Glomerular endothelial cell (primary cell): ENCODE measurements at places on chromosomes 1 and 21. TPM values are rescaled to one million over a fixed set of nuclear protein-coding genes. Genes with fewer than 3 reads are reported as not detected.

NUF2 gene
- total RNA-seq, result 1.8 and 8.0 TPM in 2 replicates

LCE1F gene
- not detected in 2 replicates for total RNA-seq

HLX gene
- 27.3 and 30.4 TPM in 2 replicates for total RNA-seq

TTC39A gene
- total RNA-seq, result 2.6 and 7.2 TPM in 2 replicates

COL11A1 gene
- 0.12 TPM in 1 of 2 replicates, not detected in the other for total RNA-seq

C8B gene
- not detected in 2 replicates for total RNA-seq

KCNJ9 gene
- total RNA-seq, result not detected in 2 replicates

LRRIQ3 gene
- 0.10 TPM in 1 of 2 replicates, not detected in the other for total RNA-seq

SLC1A7 gene
- total RNA-seq, result not detected in 2 replicates

IQGAP3 gene
- total RNA-seq, result 5.7 and 14.5 TPM in 2 replicates

GRCh38 chr21:44455524-44456213 is 359 bp downstream of the LRRC3 start:
- no peak for DNase-seq

GRCh38 chr1:78281580-78281979 is 209.2 kb upstream of the PTGFR start:
- no peak for DNase-seq

DNA sequence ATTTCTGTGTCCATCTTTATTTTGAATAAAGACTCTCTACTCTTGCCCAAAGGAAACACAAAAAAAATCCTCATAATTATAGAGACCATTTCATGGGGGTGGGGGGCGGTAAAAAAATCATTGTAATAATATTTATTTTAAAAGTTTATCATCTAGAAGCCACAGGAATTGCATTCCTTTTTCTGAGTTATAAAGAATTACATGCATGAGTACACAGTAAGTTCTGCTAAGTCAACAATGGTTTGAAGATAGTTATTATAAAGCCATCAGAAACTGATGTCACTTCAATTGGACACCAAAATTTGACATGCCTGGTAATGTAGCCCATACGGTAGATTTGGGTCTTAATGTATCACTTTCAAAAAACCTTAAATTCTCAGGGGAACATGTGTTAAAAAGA is 478.1 kb upstream of the NR5A2 start:
- DNase-seq, result no peak

- DNase-seq, result no peak
Measured at GRCh38 chr1:216186141-216186540, 237.1 kb downstream of the USH2A start.

- peak; percentile 85 for DNase-seq
Measured at GRCh38 chr1:222643938-222644635, 26.2 kb downstream of the MIA3 start.

DNA sequence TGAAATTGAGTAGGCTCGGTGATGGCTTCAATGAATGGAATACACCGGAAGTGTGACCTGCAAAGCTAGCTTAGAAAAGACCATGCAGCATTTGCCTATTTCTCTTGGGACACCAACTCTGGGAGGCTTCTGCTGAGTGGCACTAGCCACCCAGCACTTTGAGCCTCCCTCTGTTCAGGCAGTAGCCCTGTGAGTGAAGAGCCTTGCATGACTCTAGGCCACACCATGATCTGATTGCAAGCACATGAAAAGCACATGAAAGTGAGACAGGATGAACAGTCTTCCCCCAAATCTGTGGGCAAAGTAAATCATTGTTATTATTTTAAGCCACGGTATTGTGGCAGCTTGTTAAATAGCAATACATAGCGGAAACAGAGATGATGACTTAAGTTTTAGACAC is 2.8 kb downstream of the CD48 start:
- no peak for DNase-seq

GRCh38 chr1:194485432-194485831 is 1299.0 kb upstream of the B3GALT2 start:
- no peak for DNase-seq

GRCh38 chr1:204560590-204561150 is 44.5 kb downstream of the MDM4 start:
- DNase-seq, result no peak

- DNase-seq, result no peak
Measured at GRCh38 chr1:60073605-60074278, at the start of gene C1orf87. TSS of gene C1orf87 (minus strand) at chr1:60073770. CDS start at chr1:60072643, 1,127 bp downstream.

DNA sequence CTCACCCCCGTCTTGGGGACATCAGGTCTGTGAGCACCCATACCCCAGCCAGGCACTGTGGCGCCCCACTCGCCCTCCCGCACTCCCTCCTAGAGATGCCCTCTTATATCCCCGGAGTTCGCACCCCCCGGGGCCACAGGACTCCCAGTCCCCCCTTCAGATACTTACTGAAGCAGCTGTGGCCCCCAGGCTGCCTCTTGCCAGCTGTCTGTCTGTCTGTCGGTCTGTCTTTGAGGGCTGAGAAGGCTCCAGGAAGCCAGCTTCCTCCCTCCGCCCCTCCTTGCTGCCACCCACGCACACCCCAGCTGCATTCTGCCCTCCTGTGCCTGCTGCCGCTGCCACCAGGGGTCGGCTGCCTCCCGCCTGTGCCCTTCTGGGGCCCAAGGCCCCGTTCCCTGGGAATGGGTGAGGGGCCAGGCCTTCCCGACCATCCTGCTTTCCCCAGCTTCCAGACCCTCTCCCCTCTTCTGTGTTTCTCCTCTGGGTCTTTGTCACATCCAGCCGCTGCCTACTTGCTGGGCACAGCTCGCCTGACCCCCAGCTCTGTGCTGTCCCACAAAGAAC is at the start of gene PTPN7:
Gene PTPN7, minus strand, starts transcription at position 226 of the 564 bp plus-strand sequence. CDS start 1,200 bp downstream, outside the sequence.
- no peak for DNase-seq

GRCh38 chr1:58502519-58502918 is 44.0 kb downstream of the OMA1 start:
- no peak for DNase-seq

DNA sequence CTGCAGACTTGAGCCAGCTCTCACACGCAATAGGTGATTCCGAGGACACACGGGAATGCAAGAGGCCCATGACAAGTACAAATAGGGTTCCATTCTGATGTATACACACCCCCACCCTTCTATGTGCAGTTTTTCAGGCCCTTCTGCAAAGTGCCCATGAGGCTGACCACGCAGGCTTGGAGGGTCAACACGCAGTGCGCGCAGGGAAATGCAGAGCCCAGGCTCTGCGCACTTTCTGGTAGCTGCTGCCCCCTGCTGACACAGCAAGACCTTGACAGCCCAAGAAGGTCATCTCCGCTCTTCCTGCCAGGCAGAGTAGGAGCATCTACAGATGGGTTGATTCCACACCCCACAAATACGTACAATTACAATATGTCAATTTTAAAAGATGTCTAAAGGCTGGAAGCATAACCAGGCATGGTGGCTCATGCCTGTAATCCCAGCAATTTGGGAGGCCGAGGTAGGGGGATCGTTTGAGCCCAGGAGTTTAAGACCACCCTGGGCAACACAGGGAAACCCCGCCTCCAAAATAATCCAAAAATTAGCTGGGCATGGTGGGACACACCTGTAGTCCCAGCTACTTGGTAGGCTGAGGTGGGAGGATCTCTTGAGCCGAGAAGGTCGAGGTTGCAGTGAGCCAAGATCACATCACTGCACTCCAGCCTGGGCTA is 18.5 kb downstream of the SH3BP5L start:
- no peak for DNase-seq

- DNase-seq, result no peak
Measured at GRCh38 chr1:81548918-81549587, 251.7 kb upstream of the ADGRL2 start.

GRCh38 chr1:5708346-5709245 is 283.6 kb downstream of the NPHP4 start:
- no peak for DNase-seq

- DNase-seq, result no peak
Measured at GRCh38 chr1:24748191-24749121, 3.2 kb downstream of the CLIC4 start.

- no peak for DNase-seq
Measured at GRCh38 chr1:5274527-5274926, 620.1 kb downstream of the AJAP1 start.

DNA sequence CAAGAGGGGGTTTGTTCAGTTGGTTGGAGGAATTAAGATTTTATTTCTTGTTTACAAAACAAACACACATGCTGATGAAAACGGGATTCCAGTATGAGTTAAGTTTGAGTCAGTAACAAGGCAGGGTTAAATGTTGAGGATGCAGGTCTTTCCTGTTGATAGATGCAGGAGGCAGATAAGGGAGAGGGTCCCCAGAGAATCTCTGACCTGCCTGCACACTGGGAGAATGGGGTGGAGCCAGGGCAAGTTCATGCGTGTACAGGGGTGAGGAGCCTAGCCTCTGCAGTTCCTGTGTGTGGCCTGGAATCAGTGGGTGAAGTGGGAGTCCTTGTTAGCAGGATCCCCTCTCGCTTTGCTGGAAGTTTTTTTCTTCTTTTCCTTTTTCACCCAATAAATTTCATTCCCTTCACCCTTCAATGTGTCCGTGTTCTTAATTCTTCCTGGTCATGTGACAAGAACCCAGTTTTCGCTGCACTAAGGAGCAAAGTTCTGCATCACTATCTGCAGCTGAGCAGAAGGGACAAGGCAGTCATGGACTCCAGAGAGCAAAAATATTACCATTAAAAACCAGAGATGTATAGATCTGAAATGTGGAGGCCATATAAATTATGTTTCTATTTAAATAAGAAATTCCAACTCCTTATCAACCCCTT is 69.9 kb upstream of the MARK1 start:
- DNase-seq, result no peak

GRCh38 chr21:44085491-44086321 is 21.5 kb upstream of the PWP2 start:
- DNase-seq, result no peak

- no peak for DNase-seq
Measured at GRCh38 chr1:94623560-94624148, 82.1 kb upstream of the F3 start.

DNA sequence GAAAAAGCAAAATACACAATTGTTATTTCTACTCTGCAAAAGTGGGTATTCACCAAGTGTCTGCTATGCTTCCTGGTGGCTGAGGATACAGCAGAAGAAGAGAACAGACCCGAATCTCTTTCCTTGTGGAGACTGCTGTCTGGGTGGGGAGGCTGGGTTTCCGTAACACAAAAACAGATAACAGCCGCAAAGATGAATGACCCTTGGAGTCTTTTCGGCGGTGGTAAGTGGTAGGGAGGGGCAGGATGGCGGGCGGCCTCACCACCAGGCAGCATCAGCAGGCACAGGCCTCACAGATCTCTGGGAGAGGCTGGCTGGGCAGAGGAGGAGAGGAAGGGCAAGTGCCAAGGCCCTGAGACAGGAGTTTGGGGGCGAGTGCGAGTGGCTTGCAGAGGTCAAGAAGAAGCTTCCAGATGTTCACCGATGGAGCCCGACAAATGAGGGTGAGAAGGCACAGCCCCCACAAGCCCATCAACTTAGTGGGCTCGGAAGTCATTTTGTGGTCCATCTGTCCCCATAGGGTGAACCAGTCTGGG is 164.2 kb downstream of the RHOU start:
- no peak for DNase-seq

GRCh38 chr1:236753964-236754363 is 41.1 kb upstream of the MTR start:
- no peak for DNase-seq

DNA sequence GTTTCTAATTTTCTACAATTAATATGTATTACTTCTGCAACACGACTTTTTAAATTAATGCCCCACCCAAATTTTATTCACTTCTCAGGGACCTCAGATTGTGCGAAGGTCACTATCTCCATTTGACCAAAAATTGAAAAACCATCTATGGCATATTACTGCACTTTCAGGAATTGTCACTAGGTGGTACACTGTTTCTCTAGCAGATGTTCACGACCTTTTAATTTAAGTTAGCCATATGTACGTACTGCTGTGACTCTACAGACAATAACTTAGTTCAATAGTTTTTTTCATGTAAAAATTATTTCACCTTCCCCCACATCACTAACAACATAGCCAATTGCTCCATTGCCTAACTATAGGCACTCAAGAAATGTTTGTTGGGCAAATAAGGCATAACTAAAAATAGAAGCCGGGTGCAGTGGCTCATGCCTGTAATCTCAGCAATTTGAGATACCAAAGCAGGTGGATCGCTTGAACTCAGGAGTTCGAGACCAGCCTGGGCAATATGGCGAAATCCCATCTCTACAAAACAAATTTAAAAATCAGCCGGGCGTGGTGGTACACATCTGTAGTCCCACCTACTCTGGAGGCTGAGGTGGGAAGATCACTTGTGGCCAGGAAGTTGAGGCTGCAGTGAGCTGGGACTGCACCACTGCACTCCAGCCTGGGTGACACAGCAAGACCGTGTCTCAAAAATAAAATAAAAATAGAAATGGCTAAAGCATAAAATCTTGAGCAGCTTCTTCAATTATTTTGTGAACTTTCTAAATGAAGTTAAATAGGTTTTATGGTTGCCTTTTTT is 75.7 kb upstream of the PKN2 start:
- DNase-seq, result peak; percentile 14

DNA sequence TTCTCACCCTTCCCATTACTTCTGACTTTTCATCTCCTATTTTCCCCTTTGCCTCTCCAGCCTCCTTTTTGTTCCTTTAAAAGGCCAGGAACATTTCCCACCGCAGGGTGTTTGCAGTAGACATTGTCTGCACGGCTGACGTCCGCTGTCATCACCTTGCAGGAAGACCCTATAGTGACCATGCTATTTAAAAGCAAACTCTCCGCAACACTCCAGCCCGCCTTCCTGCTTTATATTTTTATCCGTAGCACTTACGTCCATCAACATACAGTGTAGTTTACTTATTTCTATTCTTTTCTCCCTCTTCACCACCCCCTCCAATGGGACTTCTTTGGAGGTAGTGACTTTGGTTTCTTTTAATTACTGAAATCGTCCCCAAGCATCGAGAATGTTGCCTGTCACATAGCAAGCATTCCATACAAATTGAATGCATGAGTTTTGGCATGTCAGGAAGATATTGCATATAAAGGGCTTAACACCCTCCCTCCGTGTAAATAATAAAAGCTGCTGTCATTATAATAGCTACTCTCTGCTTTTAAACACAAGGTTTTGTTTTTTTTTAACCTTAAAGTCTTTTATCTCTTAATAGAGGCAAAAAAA is 19.8 kb downstream of the SLC25A33 start:
- no peak for DNase-seq

GRCh38 chr1:59096501-59096900 is 200.4 kb upstream of the FGGY start:
- DNase-seq, result no peak

- DNase-seq, result no peak
Measured at GRCh38 chr1:247961791-247962190, 3.2 kb upstream of the OR2AK2 start.

- DNase-seq, result no peak
Measured at GRCh38 chr1:87684713-87685205, 356.1 kb downstream of the LMO4 start.

DNA sequence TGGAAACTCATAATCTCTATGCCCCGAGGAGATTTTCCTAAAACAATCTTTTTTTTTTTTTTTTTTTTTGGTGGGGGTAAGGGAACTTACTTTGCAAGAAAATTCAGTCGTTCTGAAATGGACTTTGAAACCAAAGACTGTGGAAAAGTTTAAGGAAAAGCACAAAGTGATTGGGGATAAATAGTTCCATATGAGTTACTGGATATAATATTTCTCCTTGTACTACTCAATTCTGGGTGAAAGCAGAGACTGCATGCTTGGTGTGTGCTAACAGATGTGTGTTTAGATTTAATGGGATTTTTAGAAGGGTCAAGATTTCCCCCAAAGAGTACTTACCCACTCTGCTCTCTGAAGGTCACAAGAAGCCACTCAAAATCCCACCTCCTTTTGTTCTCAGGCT is 204.9 kb upstream of the USP24 start:
- no peak for DNase-seq

GRCh38 chr21:41560661-41561158 is 52.8 kb upstream of the TMPRSS2 start:
- no peak for DNase-seq

GRCh38 chr1:152479792-152480595 is 30.6 kb upstream of the LCE5A start:
- no peak for DNase-seq

GRCh38 chr21:46136739-46137349 is 18.5 kb downstream of the FTCD start:
- no peak for DNase-seq
